ENCODE measurements at places on chromosomes 7 and 10.

DNA sequence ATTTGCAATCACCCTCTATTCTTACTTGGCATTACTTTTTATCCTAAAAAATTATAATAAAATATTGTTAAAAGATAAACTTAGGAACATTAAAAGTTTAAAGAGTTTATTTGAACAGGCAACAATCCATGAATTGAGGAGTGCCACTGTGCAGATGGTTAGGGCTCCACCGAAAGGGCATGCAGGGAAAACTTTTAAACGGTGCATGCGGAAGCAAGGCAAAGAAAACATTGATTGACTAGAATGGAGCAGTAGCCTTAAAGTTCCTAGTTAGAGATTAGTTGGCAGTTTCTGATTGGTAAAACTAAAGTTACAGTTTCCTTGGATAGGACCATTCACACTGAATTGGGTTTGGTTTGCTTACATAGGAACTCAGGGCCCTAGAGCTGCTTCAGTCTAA lies 17.3 kb downstream of the CC2D2B start:
- DNase-seq, result no peak

- no peak for DNase-seq
Observed at GRCh38 chr7:126411032-126411820, 841.5 kb downstream of the GRM8 start.

DNA sequence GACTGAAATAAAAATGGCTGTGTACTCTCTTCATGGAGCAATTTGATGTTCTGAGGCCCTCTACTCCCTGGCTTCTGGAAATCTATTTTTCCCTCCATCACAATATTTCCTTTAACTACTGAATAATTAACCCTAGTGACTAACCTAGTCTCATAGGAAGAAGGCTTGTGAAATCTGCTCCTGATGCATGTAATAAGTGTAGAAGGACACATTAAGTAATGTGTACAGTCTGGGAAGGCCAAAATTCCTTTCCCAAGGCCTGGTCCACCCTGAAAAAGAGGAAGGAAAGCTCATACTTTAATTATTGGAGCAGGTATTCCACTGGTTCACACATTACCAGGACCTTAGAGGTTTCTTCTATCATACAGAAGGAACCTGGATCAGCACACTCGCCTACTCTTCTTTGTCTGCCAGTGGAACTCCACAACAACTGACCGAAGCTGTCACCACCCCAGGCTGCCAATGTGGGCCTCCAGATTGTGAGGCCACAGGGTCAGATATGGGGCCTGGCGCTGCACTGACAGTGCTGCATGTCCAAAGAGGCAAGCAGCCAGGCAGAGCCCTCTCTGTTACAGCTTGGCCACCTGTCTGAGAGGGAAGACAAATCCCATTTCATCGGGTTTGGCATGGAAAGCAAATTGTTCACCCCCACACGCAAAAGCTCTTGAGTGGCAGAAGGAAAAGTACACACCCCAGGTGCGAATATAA lies 54.4 kb upstream of the FAM133B start:
- no peak for DNase-seq

DNA sequence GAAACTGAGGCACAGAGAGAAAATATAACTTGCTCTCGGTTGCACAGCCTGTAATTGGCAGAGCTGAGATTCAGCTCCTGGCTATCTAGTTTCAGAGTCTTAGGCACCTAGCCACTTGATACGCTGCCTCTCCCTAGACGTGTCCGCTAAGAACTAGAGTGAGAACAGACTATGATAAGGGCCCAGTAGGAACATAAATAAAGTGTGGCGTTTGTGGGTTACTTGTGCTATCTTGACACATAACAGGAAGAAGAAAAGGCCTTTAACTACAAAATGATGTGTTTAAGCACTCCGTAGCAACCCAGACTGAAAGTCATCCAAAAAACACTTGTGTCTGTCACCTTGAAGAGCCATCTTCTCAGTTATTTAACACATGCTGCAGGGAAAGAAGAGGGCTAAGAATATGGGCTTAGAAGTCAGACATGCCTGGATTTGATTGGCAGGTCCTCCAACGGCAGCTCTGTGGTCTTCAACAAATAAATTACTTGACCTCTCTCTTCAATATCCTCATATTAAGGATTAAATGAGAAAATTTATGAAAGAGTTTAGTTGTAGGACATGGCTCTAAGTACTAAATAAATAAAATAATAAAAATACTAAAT lies 96.2 kb downstream of the SGMS1 start:
- DNase-seq, result no peak

All from neural progenitor cell (in vitro differentiated cells).